NCI-H524 treated with DMSO at 0.1 percent for 48 hours (cell line): ENCODE measurements at places on chromosomes 11 and 22.
A peak's percentile ranks its signal among the peaks of the same experiment; 100 is the strongest.

- no peak for DNase-seq
These were observed 933.2 kb upstream of the CHORDC1 start for GRCh38 chr11:91156041-91156440.

- DNase-seq = no peak
These were observed 58.1 kb upstream of the PPP6R3 start for GRCh38 chr11:68402355-68403031.

DNA sequence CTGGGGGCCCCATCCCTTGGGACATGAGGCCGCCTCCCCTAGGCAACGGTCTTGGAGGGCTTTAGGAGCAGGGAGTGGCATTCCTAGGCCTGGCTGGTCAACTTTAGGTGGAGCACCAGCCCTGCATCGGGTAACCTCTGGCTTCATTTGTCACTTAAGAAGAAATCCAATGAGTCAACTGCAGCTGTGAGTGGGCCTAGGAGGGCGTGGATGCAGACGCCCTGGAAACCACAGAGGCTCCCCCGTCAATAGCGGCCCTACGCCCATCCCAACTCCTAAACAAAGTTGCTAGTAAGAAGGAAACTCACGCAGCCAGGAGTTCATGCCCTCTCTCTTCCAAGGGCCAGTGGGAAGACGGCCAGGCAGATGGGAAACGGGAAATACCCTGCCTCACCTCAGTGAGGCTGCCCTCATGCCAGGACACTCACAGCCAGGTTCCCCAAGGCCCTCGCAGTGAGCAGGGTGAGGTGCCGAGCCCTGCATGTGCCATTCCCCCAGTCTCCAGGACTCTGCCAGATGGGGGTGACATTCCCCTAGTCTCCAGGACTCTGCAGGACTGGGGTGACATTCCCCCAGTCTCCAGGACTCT, 20.8 kb downstream of the BID start:
- DNase-seq = no peak

DNA sequence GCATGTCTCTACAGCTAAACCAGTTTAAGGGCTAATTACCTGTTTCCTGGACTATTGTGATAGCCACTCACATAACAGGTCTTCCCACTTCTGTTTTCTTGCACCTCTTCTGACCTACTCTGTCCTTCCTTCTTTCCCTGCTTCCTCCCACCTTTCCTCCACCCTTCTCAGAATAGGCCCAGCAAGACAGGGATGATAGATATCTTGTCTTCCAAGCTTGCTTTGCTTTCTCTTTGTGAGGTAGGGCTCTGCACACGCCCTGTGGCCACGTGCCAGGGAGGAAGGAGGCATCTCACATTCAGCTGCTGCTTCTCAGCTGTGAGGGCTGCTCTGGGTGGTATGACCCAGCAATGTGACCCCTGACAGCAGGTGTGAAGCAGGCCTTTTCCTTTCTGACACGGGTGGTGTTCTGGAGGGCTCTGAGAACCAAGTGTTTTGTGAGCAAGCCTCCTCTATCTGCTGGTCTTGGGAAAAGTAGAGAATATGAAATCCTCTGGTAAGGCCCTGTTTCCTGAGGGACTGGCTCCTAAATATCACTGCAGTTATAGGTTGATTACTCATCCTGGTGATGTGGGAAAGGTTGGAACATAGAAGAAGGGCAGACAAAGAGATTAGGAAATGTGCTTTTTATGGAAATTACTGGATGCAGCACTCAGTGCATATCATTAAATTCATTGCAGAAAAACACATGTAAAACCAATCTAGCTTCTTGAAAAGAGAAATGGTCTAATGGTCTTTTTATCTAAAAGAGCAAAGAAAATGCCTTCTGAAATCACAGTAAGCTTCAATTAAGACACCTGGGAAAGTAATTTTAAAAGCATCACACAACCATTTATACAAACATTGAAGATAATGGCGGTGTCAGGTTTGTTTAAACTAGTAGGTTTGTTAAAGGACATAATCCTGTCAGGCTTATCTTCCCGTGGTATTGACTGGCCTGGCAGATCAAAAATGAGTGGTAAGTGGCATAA, 8.5 kb downstream of the AMOTL1 start:
- DNase-seq = no peak

DNA sequence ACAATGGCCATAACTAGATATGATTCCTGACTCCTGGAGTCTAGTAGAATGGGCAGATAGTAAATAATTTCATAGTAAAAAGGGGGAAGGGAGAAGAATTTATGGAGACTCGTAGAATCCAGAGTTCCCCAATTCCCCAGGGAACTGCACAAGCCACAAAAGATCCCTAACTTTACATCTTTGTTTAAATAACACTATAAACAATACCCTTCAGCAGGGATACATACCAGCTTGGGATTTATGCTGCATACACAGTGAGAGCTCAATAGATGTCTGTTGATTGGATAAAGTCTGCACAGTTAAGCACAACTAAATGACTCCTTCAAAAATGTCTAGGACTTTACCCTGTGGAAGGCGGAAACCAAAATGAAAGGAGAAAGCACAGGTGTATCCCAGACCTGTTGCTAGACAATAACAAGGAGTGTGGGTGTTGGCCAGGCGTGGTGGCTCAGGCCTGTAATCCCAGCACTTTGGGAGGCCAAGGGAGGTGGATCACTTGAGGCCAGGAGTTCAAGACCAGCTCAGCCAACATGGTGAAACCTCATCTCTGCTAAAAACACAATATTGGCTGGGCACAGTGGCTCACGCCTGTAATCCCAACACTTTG, 6.8 kb downstream of the SLC35F2 start:
- no peak for DNase-seq

DNA sequence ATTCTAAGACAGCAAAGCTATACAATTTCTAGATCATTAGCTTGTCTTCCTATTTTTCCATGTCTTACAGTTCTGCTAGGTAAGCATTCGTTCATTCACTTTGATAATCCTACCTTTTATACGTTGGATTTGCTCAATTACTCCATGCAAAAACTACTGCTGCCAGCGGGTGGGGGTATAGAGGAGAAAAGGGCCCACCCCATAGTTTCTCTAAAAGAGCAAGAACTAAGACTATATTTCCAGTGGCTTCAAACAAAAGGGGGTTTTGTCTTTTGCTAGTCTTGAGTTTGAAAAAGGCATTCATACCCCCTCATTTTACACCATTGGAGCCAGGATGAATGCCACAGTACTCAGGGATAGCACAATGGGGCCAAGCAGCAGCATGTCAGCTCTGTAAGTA, 155.7 kb downstream of the WT1 start:
- no peak for DNase-seq

- no peak for DNase-seq
These were observed 3.1 kb upstream of the EXPH5 start for GRCh38 chr11:108596701-108597100.

DNA sequence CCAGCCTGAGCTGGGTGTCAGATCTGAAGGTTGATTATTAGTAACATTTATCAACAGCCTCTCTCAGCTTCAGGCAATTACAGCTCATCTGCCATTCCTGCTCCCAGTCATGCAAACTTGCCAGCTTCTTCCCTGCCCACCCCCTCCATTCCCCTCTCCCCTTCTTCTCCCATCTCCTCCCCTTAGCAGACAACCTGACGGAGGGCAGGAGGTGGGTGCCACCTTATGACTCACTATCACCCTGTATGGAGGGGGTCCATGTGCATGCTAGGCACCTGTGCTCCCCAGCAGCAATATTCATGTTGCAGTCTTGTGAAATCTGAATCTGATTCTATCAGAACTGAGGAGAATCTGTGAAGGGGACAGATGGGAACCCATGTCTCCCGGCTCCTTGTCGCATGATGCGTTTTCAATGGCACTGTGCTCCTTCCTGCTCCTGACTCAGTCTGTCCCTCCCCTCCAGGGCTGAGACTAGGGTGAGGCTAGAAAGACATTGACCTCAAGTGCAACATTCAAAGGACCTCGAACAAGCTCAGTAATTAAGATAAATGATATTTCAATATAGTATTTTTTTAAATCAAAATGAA, 46.3 kb upstream of the TUB start:
- no peak for DNase-seq

- DNase-seq = no peak
These were observed 24.9 kb downstream of the SCUBE2 start for GRCh38 chr11:9066433-9066925.

DNA sequence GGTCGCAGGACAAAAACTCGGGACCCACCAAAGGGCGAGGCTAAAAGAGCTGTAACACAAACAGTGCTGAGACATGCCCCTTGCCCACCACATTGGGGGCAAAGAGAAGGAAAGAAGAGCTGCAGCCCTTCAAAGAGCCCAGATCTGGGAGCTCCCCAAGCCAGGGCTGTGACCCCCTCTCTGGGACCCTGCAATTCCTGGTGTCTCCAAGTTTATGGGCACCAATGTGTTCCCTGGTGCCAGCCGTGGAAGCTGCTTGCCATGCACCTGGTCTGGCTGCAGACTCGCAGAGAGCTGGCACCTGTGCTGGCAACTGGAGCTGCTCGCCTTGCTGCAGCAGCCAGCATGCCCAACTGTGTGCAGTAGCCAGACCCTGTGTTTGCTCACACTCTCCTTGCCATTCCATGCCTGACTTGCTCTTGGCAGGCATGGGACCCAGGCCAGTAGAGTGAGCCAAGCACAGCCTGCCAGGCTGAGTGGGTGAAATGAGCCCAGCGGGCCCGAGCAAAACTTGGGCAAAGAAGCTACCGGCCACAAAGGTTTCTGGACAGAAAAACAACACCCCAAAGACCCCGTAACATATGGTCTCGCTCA, 16.0 kb downstream of the RRP8 start:
- no peak for DNase-seq

DNA sequence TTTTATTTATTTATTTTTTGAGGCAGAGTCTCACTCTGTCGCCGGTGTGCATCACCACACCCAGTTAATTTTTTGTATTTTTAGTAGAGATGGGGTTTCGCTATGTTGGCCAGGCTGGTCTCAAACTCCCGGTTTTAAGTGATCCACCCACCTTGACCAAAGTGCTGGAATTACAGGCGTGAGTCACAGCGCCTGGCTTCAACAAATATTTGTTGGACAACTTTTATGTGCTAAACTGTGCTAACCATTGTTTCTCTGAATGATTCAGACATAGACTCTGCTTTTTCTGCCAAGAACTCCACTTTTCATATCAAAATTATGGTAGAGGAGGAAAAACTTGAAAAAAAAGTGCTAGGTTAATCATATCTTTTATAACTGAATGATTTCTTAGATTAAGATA, 36.3 kb downstream of the MMP7 start:
- DNase-seq = no peak

GRCh38 chr11:2521081-2521732, 76.4 kb downstream of the KCNQ1 start:
- DNase-seq = no peak

DNA sequence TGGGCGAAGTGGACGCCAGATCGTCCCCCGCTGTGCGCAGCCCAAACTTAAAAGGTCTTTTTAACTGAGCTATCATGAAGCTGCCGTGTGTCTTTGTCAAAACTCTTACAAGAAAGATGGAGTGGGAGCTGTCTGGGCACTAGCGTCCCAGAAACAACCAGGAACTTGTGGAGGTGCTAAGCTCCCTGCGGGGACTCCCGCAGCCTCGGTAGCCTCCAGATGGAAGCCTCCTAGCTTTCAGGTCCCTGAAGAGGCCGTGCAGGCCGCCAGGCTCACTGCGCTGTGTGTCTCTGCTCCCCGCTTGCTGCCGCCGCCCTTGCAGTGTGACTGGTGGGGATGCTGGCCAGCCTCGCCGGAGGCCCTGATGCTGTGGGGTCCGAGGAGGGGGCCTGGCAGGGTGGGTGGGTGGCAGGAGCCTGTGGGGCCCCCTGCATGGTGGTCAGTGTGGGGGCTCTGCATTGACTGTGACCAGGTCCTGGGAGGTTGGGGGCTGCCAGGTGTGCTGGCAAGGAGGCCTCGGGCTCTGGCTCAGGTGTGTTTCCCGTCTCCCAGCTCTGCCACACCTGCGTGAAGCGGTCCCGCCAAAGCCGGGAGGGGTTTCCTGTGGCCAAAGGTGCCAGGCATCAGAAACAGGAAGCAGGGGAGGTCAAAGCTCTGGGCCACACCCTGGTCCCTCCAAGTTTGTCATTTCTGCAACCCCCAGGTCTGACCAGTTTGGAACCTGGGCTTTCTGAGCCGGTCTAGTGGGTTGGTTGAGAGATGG, 1.2 kb downstream of the TRABD start:
- no peak for DNase-seq

- DNase-seq = no peak
These were observed 792.9 kb upstream of the CCDC179 start for GRCh38 chr11:23653071-23653675.

DNA sequence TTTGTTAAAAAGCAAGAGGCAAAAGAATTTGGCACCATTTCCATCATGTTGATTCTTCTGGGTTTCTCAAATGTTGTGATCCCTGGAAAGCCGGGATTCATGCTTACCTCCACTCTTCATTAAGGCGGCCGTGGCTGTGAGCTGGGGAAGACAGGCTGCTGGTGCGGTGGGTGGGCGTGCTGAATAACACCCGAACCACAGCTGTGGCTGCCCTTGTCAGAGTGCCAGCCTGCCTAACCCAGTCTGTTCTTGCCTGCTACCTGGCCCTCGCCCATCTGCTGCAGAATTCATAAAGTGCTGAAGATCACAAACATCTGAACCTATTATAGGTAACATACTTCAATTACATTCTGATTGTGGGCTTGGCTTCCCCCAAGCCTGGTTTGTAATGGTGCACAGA, 95.8 kb upstream of the RCN1 start:
- DNase-seq = peak; percentile 75

GRCh38 chr11:3155691-3156258, 9.3 kb downstream of the OSBPL5 start:
- DNase-seq = no peak

- no peak for DNase-seq
These were observed 379.8 kb downstream of the BRD1 start for GRCh38 chr22:49447837-49448236.

GRCh38 chr11:102007567-102008437, 39.4 kb upstream of the CFAP300 start:
- DNase-seq = no peak

GRCh38 chr11:2945757-2946287, 16.6 kb upstream of the PHLDA2 start:
- no peak for DNase-seq

- no peak for DNase-seq
These were observed 4.4 kb downstream of the AHNAK start for GRCh38 chr11:62542111-62542745.

GRCh38 chr11:44198146-44198724, 102.8 kb downstream of the EXT2 start:
- no peak for DNase-seq

DNA sequence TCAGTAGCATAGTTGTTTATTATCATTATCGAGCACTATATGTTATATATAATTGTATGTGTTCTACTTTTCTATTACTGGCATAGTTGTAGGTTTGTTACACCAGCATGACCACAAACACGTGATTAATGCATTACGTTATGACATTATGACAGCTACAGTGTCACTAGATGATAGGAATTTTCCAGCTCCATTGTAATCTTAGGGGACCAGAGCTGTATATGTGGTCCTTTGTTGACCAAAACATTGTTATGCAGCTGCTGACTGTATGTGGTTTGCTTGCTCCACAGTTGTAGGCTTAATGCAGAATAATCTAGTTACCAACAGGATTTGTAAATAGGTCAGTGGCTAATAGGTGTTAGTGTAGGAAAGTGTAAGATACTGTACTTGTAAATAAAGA, 66.1 kb downstream of the HSD17B12 start:
- no peak for DNase-seq

GRCh38 chr11:2940147-2940920, 11.1 kb upstream of the PHLDA2 start:
- no peak for DNase-seq

GRCh38 chr22:32951807-32952153, 106.4 kb downstream of the SYN3 start:
- DNase-seq = no peak

GRCh38 chr11:764322-765024, 12.8 kb downstream of the GATD1 start:
- DNase-seq = no peak
